ENCODE measurements at places on chromosomes 16 and 17. TPM values are rescaled to one million over a fixed set of nuclear protein-coding genes. Genes with fewer than 3 reads are reported as not detected.

MFSD6L gene
- total RNA-seq, result 3.8 TPM

CCL7 gene
- not detected for total RNA-seq

NTN1 gene
- 1.8 TPM for total RNA-seq

NTN3 gene
- total RNA-seq, result 0.28 TPM

KRTAP3-1 gene
- total RNA-seq, result not detected

KRT33A gene
- total RNA-seq, result not detected

HSPB9 gene
- not detected for total RNA-seq

SHBG gene
- total RNA-seq, result 0.57 TPM

CBX4 gene
- total RNA-seq, result 26.8 TPM

GRCh38 chr16:11039726-11040125 lies 95.4 kb downstream of the CLEC16A start:
- peaks cover 2% of the 10 kb centered on the region for H3K4me1 ChIP-seq
- H3K36me3 ChIP-seq, result peaks cover 12% of the 10 kb centered on the region
- no peak overlapping the region for H3K27ac ChIP-seq
- no peak for DNase-seq

DNA sequence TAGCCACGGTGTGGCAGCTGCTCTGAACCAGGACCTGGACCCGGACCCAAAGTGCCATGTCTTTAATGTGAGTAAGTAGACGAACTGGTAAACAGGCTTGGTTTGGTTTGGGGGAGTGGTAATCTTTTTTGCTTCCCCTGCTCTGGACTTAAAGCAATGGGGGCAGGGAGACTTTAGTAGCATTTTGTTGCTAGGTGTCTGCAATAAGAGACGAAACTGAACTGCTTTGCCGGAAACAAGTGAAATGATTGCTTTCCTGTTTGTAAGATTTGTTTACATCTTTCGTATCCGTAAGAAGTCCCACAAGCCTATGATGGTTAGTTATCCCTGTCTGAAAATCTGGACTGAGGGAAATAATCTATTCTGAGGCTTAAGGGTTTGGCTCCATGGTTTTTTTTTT lies 21.5 kb downstream of the PRCD start:
- no peak overlapping the region for H3K4me3 ChIP-seq
- no peaks in the 10 kb centered on the region for H3K27me3 ChIP-seq
- peaks cover 11% of the 10 kb centered on the region for H3K36me3 ChIP-seq
- H3K4me1 ChIP-seq, result peaks cover 21% of the 10 kb centered on the region
- peak overlapping the region; percentile 17 for H3K27ac ChIP-seq
- DNase-seq, result no peak

DNA sequence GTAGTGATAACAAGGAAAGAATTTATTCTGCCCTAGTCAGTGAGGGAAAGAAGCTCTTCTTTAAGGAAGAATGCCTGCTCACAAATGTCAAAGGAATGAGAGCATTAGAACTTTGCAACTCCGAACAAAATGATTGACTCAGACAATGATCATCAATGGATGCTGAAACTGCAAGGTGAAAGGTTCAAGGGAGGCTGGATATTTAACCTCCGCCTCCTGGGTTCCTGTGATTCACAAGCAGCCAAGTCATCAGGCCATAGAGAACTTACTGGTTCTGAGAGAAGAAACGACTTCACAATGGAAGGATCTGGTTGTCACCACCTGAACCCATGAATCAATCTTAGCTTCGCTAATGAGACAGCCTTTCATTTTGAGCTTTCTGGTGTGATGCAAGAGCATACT lies 16.0 kb upstream of the SCNN1B start:
- DNase-seq, result no peak
- no peak overlapping the region for H3K27ac ChIP-seq
- no peaks in the 10 kb centered on the region for H3K36me3 ChIP-seq
- no peaks in the 10 kb centered on the region for H3K4me1 ChIP-seq

GRCh38 chr16:88421301-88421700 lies 31.8 kb upstream of the ZFPM1 start:
- H3K36me3 ChIP-seq, result no peaks in the 10 kb centered on the region
- H3K27ac ChIP-seq, result no peak overlapping the region
- H3K4me3 ChIP-seq, result no peak overlapping the region
- no peak for DNase-seq

GRCh38 chr17:32654324-32654723 lies 167.5 kb downstream of the CDK5R1 start:
- DNase-seq, result no peak
- no peak overlapping the region for H3K4me3 ChIP-seq
- no peaks in the 10 kb centered on the region for H3K4me1 ChIP-seq
- no peaks in the 10 kb centered on the region for H3K27me3 ChIP-seq

- no peak overlapping the region for H3K4me3 ChIP-seq
- no peak overlapping the region for H3K27ac ChIP-seq
- peaks cover 9% of the 10 kb centered on the region for H3K36me3 ChIP-seq
These were observed 40.3 kb downstream of the CYB561 start for GRCh38 chr17:63405741-63406261.

DNA sequence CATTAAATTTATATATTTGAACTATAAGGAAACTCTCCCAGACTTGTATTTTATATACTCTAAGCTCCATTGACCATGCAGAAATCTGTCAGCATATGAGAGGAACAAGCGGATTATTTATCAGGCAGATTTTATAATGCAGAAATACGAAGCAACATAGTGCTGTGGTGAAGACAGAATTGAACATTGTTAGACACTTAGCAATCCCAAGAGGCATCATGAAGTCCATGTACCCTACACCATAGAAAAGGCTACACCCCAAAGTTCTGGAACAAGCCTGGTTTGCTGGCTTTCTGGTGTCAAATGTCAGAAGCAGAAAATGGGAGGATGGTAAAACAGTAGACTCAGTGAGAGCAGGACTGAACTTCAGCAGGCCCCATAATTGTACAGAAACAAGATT lies 241.1 kb downstream of the PRKCA start:
- no peak overlapping the region for H3K27ac ChIP-seq
- no peaks in the 10 kb centered on the region for H3K27me3 ChIP-seq
- no peak overlapping the region for H3K4me3 ChIP-seq
- no peak for DNase-seq
- H3K36me3 ChIP-seq, result no peaks in the 10 kb centered on the region

DNA sequence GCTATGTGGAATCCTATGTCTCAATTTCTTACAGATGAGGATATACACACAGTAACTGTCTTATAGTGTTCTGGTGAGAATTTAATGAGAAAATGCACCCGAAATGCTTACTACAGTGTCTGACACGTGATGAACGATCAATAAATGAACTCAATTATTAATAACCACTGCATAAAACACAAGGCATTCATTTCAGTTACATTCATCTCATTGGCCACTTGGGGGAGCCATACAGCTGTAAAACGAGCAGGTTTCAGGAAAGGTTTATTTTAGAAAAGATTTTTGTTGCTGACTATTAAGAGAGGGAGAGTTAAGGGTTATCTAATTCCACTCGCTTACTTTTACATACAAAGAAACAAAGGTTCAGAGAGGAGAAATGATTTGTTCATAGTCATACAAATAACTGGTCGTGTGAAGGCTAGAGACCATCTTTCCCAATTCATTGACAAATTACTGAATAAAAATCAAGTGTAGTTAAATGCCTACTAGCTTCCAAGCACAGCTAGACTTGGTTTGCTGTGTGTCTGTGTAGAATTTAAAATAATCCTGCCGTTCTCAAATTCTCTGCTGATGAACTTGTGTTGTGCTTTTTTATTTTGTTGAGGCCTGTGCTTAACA lies 160.1 kb downstream of the MAP2K4 start:
- no peaks in the 10 kb centered on the region for H3K4me1 ChIP-seq
- H3K27ac ChIP-seq, result no peak overlapping the region
- H3K36me3 ChIP-seq, result no peaks in the 10 kb centered on the region
- no peaks in the 10 kb centered on the region for H3K27me3 ChIP-seq
- DNase-seq, result peak; percentile 72
- H3K4me3 ChIP-seq, result no peak overlapping the region

- H3K27me3 ChIP-seq, result no peaks in the 10 kb centered on the region
- peak; percentile 31 for DNase-seq
- peak overlapping the region; percentile 88 for H3K4me3 ChIP-seq
- H3K27ac ChIP-seq, result no peak overlapping the region
- H3K36me3 ChIP-seq, result no peaks in the 10 kb centered on the region
These were observed 328 bp downstream of the LLGL1 start for GRCh38 chr17:18225642-18226283.

GRCh38 chr16:83785455-83785854 lies 22.3 kb upstream of the HSBP1 start:
- H3K36me3 ChIP-seq, result no peaks in the 10 kb centered on the region
- H3K4me1 ChIP-seq, result no peaks in the 10 kb centered on the region
- no peak for DNase-seq
- no peak overlapping the region for H3K4me3 ChIP-seq

- no peaks in the 10 kb centered on the region for H3K27me3 ChIP-seq
- peak; percentile 63 for DNase-seq
- no peak overlapping the region for H3K4me3 ChIP-seq
- H3K36me3 ChIP-seq, result no peaks in the 10 kb centered on the region
- peaks cover 2% of the 10 kb centered on the region for H3K4me1 ChIP-seq
These were observed 26.6 kb upstream of the SKAP1 start for GRCh38 chr17:48456589-48456988.

DNA sequence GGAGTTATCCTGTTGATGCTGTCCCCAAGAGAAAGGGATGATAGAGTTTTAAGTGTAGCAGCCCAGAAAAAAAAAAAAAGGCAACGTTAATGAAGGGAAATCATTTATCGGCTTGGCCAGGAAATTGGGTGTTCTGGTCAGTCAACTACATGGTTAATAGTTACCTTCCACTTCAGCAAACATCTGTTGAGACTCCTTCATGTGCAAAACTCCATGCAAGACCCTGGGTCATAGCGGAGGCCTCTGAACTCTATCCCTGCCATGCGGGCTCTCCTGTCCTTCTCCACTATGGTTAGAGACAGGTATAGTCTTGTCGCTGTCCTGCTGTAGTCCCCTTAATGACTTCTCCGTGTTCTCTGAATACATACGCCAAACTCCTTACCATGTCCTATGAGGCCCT lies 3.5 kb upstream of the LYRM9 start:
- H3K4me1 ChIP-seq, result peaks cover 5% of the 10 kb centered on the region
- no peak overlapping the region for H3K27ac ChIP-seq
- DNase-seq, result no peak
- no peaks in the 10 kb centered on the region for H3K27me3 ChIP-seq
- H3K4me3 ChIP-seq, result no peak overlapping the region

- no peaks in the 10 kb centered on the region for H3K27me3 ChIP-seq
- no peak for DNase-seq
- H3K36me3 ChIP-seq, result no peaks in the 10 kb centered on the region
- H3K27ac ChIP-seq, result no peak overlapping the region
- H3K4me1 ChIP-seq, result no peaks in the 10 kb centered on the region
These were observed 142.9 kb upstream of the MON1B start for GRCh38 chr16:77048085-77048484.

- H3K36me3 ChIP-seq, result peaks cover 6% of the 10 kb centered on the region
- no peak overlapping the region for H3K27ac ChIP-seq
- no peaks in the 10 kb centered on the region for H3K4me1 ChIP-seq
- H3K4me3 ChIP-seq, result no peak overlapping the region
These were observed 29.5 kb upstream of the ULK2 start for GRCh38 chr17:19897090-19897837.

DNA sequence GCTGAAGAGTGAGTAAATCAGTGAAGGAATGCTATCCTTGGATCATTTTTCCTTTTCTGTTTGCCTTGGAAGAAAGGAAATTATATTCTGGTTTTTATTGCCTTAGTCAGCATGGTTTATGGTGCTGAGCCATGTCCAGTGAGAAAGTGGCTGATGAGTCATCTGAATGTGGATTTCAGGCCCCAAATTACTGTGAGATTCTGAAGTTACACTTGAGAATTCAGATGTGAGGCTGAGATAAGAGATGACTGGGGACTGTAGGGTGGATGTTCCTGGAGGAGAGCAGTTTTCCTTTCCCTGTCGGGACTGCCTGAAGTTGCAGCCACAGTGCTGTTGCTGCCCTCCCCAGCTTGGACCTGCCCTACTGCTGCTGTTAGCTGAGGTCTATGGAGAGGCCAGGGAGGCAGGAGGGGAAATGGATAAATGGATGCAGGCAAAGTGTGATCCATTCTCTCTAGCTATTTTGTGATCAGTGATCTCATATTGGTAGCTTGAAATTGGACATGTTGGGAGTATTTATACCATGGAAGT lies 4.2 kb upstream of the MAP3K14 start:
- peak overlapping the region; percentile 65 for H3K27ac ChIP-seq
- peak; percentile 63 for DNase-seq
- no peaks in the 10 kb centered on the region for H3K27me3 ChIP-seq
- peaks cover 2% of the 10 kb centered on the region for H3K4me1 ChIP-seq
- H3K36me3 ChIP-seq, result no peaks in the 10 kb centered on the region
